COLO829 (cell line): ENCODE measurements at places on chromosomes 1 and 21.

DNA sequence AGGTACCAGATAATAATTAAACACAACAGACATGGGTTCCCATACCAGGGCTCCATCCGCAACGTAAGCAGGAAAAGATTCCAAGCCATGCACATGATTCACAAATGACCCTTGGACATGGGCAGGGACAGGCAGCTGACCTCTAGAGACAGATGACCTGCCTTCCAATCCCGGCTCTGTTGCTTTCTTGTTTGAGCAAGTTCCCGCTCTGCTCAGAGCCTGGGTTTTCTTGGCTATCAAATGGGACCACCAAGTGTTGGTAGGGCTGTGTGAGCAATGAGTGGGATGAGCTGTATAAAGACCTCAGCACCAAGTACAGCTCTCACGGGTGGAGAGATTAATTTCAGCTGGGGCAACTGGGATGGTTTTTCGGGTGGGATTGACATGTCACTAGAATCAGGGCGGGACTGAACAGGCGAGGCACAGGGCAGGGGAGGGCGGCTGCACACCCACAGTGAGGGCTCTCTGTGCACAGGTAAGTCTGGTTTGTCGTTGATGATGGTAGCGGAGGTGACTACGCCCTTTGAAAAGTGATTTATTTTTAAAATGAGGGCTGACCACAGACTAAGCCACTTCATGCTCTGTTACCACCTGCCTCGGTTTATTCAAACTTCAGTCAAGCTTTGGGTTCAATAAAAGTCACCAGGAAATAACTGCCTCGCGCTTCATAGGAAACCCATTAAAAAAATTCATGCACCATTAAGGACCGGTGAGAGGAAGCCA lies 57.5 kb upstream of the IFFO2 start:
- no peak for DNase-seq

DNA sequence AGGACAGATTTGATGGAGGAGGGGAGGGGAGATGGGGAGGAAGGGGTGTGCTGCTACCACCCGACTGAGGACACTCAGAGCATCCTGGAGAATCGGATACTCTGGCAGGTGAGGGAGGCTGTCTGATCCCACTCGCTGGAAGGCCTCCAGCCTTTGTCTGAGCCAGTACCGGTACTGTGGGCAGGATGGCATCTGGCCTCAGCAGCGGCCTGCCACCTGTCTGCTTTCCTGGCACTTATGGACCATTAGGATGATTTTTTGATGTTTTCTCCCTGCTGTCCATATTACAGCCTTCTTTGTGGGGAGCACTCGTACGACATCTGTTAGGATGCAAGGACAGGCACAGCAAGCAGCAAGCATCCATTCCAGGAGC lies 11.5 kb downstream of the ATP2B4 start:
- DNase-seq = no peak

DNA sequence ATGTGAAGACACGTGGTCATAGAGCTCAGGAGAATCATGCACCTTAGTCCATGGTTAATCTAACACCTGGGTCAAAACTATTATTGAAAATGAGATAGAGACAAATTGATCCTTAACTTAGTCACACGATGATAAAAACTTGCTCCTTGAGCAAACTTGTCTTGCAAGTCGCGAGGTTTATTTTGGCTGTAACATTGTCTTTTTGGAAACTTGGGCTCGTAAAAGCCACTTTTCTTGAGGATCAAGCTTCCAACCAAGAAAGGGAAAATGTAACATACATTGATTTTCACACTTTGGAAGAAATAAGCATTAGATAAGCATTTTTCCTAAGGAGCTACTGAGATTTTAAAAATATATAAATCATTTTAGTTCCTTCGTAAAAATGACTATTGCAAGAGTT lies 19.9 kb upstream of the CENPF start:
- DNase-seq = no peak

- DNase-seq = peak; percentile 44
Observed at GRCh38 chr1:173043253-173043652, 7.5 kb downstream of the TNFSF18 start.

GRCh38 chr1:109994654-109995053 lies 10.1 kb downstream of the AHCYL1 start:
- DNase-seq = no peak

DNA sequence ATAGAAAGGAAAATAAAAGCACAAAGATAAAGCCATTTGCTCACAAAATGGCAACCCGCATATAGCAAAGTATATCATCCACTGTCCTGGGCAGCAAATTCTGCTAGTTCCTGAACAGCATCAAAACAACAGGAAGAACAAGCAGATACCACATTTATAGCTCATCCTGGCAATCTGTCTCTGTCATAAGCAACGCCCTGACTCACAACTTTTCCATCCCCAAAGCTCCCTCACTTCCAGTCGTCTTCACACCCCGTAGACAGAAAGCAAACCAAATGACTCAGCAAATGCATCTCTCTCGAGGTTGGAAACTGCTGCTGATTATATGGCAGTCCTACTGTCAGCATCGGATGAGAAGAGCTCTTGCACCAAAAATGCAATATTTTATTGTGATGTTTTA lies 65.8 kb downstream of the AK5 start:
- no peak for DNase-seq

DNA sequence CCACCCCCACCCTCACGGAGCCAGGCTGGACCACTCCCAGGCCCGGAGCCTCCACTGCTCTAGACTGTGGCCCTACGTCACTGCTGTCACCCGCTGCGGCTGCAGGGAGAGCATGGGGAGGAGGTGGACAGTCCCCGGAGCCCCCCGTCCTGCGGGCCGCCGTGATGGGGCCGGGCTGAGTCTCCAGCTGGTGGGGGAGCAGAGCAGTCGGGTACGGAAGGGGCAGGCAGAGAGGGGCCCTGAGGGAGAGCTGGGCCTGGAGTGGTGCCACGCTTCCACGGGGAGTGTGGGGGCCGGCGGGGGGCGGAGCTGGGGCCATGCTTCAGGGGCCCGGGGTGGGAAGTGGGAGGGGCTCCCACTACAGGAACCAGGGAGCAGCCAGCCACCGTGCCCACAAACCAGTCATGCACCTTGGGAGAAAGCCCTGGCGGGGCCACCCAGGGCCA lies 98.9 kb upstream of the KCNK1 start:
- no peak for DNase-seq

GRCh38 chr1:108572182-108572581 lies 12.3 kb downstream of the EEIG2 start:
- no peak for DNase-seq

GRCh38 chr1:204921855-204922516 lies 51.3 kb downstream of the NFASC start:
- no peak for DNase-seq

- DNase-seq = no peak
Observed at GRCh38 chr1:76729142-76729541, 138.1 kb upstream of the ST6GALNAC5 start.

DNA sequence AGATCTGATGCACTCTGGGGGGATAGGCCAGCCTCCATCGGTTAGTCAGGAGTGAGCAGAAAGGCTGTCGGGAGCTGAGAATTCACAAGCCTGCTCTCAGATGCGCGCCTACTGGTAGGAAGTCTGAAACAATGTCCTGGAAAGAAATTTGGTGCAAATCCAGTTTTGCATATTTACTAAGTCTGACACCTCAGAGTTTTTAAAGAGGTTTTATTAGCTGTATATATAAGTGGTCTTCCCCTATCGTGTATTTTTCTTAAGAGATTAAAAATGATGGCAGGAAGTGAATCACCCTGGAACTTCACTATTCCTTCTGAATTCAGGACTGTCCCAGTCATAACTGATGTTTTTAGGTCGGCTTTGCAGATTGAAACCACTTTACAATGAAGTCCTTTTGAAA lies 99.8 kb upstream of the C1orf105 start:
- peak; percentile 47 for DNase-seq

GRCh38 chr21:14263879-14264278 lies 47.9 kb downstream of the RBM11 start:
- DNase-seq = no peak

DNA sequence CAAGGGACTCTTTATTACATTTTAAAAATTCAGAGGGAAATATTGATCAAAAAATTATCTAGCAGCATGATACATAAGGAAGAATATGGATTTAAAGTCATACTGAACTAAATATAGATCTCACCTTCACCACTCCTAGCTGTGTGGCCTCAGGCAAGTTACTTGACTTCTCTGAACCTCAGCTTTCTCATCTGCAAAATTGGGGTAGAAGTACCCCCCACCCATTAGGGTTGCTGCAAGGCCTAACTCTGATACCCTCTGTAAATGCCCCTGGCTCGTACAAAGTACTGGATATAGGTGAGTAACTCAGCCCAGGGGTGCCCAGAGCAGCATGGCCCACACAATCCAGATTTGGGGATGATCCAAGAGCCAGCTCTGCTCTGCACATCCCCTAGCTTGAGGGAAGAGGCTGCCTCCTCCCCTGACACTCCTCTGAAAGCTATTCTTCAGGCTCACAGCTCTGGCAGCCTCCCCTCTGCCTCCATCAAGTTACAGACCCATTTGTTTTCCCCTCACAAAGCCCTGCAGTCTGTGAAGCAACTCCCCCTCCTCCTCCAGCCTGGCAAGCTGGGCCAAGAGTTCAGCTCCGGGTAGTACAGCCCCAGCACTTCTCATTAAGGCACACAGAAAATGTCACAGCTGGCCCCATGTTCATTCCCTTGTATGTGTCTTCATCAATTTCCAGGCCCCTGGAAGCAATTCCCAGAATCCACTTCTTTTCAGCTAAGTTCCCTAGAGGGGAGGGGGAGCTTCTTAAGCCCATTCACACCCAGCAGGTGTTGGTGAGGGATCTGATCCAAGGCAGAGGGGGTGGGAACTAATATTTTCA lies 143.7 kb downstream of the PLPP3 start:
- no peak for DNase-seq

- DNase-seq = no peak
Observed at GRCh38 chr1:94462606-94463005, 44.4 kb downstream of the ABCD3 start.

DNA sequence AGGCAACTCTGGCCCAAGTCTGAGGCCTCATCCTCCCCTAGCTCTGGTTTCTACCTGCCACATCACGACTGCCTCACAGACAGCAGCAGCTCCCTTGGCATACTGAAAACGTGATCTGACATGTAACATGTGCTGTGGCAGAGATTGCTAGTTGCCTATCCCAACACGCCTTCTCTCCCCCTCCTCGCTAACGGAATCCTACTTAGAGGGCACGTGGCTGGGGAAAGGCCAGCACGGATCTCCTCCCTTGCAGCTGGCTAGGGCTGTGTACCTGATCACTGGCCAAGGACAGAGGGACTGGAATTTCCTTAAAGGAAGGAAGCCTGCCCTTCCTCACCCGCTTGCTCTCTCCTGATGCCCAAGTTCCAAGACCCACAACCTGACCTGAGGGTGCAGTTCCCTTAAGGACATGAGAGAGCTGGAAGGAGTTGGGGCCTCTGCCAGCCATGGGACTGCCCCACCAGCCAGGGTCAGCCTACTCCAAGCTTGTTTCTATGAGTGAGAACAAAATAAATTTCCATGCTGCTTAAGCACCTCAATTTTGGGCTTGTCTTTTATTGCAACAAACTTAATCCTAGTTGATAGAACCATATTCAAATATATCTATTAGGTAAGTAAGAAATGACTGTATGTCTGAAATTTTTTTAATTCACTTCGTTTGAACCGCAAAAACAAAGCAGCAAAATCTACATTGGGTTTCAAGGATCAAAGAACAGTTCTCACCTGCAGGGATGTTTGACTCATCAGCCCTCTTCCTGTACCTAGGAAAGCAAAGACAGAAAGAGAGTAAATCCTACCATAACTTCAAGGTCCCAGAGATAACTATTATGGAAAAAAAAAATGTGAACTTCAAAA lies 7.2 kb downstream of the SETD4 start:
- no peak for DNase-seq

GRCh38 chr21:29155118-29155932 lies 24.9 kb downstream of the MAP3K7CL start:
- DNase-seq = no peak

DNA sequence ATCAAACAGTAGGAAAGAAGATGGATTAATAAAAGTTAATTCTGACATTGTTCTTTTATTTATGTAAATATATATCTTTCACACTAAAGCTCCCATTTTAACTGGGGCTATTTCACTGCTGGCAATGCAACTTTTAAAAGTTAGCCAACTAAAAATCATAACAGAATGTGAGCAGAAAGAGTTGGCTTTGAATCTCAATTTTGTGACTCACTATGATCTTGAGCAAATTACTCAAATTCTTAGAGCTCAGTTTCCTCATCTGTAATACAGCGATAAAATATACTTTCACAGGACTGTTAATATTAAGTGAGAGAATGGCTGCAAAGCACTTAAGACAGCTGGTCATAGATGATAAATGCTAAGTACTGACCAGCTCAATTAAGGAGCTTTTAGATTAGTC lies 10.8 kb downstream of the EFCAB14 start:
- no peak for DNase-seq

DNA sequence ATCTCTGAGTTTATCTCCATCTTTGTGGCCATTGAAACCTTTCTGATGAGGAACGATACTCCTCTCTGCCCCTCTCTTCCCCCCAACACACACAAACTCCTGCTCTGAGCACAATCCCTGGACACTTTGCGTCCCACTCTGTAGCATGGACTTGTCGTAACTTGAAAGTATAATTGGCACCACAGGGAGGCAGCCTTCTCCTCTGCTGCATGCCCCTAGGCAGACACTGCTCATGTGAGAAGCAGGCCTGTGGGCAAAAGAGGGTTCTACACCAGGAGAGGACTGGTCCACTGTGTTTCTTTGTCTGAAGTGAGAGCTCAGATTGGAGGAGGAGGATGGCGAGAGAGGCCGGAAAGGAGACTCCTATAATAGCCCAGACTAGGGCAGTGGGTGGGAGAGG lies 3.8 kb upstream of the PARS2 start:
- DNase-seq = no peak

GRCh38 chr21:44874497-44875315 lies 1.2 kb upstream of the PTTG1IP start:
- DNase-seq = no peak

GRCh38 chr1:85406887-85407533 lies 57.9 kb downstream of the DDAH1 start:
- peak; percentile 83 for DNase-seq

DNA sequence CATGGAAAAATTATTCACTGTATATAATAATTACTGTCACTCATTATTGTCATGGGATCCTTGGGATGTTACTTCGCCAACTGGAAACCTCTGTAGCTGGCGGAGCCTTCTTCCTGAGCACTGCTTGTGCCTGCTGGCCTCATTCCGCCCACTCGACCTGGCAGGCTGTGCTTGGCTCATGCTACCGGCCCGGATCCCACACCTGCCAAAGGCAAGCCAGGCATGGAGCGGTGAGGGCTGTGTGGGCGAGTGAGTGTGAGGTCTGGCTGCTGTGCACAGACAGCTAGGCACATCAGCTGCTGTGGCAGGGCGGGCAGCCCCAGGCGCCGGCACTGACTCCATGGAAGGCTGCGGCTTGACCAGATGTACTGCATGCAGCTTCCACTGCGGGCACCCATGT lies 78.4 kb downstream of the DISP1 start:
- no peak for DNase-seq

DNA sequence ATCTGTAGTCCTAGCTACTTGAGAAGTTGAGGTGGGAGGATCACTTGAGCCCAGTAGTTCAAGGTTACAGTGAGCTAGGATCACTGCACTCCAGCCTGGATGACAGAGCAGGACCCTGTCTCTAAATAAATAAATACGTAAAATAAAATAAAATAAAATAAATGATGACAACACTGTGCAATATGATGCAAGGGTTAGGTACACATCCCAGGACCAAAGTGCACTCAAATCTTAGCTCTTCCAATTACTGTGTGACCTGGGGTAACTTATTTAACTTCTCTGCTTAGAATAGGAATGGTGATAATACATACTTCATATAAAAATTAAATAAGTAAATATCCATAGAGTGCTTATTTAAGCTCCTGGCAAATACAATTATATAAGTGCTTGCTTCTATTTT lies 53.5 kb downstream of the LPAR3 start:
- DNase-seq = no peak
